ENCODE measurements at places on chromosomes 2 and 18.
A peak's percentile ranks its signal among the peaks of the same experiment; 100 is the strongest.

GRCh38 chr2:236951830-236952475 lies 133.7 kb upstream of the COPS8 start:
- DNase-seq = no peak

- DNase-seq = no peak
Measured at GRCh38 chr2:119155633-119156032, 2.9 kb downstream of the C1QL2 start.

DNA sequence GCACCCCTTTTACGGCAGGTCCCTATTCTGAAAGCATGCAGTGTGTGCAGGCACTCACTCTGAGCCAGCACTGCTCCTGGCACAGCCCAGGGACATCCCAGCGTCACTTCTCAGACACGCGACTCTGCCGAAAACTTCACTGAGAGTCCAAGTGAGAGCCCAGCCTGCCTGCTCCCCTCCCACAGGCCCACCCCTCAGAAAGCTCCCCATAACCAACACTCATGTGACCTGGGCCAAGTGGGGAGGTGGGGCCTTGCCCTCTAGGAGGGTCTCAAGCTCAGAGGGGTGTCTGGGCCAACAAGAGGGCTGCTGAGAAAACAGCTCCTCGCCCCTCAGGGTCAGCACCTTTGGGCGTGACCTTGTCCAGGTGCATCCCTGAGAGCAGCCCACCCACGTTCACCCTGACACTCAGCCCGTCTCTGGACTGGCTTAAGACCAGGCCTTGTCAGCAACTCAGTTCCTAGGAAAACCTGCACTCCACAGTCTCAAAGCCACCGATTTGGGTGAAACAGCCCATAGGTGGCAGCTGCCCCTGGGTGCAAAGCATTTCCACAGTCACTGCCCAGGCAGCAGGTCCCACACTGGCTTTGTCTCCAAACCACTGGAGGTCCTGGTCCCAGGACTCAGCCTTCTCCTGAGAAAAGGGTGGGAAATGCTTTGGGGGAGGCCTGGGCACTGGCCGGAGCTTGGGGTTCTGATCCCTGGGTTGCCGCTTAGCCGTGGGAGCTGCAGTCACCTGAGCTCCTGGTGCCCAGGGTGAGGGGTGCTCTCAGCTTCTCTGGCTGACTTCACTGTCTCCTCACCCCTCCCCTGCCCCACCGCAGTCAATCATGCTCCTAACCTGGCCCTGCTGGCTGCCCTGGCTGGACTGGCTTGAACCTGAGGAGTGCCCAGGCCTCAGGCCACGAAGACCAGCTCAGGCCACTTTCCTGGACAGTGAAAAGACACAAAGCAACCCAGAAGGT lies 209.6 kb downstream of the HDAC4 start:
- no peak for DNase-seq

GRCh38 chr2:239354132-239354790 lies 46.6 kb downstream of the HDAC4 start:
- no peak for DNase-seq

DNA sequence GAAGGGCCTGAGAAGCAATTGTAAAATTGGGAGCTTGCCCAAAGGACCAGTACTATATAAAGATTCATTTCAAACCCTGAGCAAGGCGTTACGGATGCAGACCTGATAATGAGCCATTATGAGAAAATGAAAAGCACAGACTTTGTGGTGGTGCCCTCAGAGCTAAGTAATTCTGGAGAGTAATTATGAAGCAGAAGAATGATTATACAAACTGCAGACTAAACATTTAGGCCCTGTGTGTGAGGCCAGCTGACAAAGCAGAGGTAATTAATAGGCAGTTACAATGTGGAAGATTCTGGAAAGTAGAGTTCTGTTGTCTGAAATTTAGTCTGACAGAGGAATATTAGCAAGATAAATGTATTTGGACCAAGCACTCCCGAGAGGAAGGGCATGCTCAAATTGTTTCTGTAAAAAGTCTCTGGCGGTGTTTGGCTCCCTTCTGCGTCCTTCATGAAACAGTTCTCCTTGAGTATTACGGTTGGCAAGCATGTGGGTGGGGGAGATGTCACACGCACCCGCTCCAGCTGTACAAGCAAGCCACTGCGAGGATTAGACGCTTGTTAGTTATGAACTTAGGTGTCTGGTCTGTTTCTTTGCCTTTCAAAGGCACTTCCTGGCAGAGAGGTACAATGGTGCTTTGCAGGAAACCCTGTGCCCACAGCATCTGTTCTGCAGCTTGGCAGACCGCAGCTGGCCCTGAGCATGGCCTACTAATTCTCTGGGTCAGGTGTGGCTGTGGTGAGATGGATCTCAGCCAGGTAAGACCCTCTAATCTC lies 45.5 kb downstream of the CDC42EP3 start:
- DNase-seq = peak; percentile 81

- DNase-seq = no peak
Measured at GRCh38 chr2:216296856-216297255, 75.4 kb downstream of the MARCHF4 start.

DNA sequence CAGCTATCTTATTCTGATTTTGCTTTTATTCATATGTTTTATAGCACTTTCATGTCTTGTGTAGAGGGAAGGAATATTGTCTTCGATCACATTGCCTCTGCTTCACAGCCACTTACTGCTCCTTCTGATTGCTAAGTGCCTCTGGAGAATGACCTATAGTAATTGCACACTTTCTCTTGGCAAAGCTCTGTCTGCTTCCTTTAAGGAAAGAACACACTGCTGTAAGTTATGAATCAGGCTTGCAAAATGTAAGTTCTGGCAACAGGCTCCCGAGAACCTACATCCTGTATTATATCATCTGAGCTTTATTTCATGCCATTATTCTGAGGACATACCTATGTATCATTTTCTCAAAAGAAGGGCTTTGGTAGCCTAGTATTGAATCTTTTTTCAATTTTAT lies 170.7 kb downstream of the ZNF804A start:
- DNase-seq = no peak

DNA sequence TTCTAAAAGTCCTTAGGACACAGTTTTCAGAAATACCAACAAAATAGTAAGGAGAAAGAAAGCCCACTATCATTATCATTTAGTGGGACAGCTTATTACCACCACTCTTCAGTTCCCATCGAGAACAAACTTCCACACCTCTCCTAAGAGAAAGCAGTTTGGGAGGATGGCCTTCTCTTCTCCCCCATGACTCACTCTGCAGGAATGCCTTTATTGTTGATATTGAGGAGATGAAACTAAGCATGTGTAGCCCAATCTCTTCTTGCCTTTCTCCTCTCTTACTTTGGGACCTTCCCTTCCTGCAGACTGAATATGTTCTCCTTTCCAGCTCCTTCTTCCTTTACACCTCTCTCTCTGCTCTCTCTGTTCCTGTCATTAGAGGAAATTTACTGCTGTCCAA lies 30.0 kb upstream of the ERMN start:
- DNase-seq = no peak

- no peak for DNase-seq
Measured at GRCh38 chr2:121665504-121665903, 16.2 kb upstream of the CLASP1 start.

GRCh38 chr2:48952614-48953013 lies 197.1 kb upstream of the LHCGR start:
- no peak for DNase-seq

DNA sequence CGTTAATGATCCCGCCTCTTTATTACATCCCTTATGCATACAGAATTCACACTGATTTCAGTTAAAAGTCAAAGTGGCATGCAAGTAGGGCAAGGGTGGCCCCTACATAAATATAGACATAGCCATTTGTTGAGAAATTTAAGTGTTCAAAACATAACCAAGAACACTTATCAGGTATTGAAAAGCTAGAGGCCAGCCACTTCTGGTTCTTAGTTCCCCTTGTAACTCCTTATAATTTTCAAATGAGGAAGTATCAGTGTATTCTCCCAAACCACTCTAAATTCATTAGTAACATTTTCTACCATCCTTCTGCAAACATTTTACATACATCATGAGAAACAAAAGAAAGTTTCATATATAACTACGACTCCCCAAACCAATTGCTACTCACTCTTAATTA lies 5.8 kb upstream of the ARL5A start:
- no peak for DNase-seq

DNA sequence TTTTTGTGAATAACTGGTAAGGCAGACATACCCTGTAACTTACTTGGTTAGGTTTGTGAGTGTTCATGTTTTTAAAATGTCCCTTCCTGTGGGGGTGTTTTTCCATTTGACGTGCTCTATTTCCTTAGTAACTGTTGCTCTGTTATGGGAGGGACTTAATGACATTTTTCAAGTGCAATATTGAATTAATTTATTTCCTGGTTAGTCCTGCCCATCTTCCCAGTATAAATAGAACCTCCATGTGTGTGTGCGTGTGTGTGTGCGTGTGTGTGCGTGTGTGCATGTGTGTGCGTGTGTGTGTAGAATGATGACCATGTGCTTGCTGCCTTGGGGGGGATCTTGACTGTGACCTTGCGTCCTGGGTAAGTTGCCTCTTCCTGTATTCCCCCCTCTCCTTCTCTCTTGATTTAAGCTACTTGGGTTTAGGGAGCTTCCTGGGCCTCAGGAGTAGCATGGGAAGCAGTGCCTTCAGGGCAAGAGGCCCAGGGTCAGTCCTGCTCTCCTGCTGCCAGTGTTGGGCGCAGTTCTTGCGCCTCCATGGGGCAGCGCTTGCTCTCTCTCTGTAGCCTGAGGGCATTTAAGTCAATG lies 163.9 kb downstream of the LDLRAD4 start:
- DNase-seq = peak; percentile 89

DNA sequence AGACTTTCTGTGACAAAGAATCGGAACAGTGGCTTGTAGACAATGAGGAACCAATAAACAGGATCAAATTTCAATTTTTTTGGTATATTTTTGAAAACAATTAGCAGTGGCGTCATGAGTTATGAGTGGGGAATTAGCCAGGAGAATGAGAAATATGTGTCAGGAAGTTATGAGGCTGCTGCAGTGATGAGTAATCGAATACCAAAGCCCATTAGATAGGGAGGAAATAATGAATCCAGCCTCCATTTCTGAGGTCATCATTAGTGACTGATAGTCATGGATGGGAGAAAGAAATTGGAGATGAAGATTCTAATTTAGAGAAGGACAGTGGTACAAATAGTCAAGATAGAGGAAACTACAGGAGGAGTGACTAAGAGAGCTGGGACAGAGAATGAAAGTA lies 673.1 kb upstream of the VRK2 start:
- no peak for DNase-seq

- peak; percentile 63 for DNase-seq
Measured at GRCh38 chr18:49510393-49511115, 23.5 kb upstream of the C18orf32 start.

DNA sequence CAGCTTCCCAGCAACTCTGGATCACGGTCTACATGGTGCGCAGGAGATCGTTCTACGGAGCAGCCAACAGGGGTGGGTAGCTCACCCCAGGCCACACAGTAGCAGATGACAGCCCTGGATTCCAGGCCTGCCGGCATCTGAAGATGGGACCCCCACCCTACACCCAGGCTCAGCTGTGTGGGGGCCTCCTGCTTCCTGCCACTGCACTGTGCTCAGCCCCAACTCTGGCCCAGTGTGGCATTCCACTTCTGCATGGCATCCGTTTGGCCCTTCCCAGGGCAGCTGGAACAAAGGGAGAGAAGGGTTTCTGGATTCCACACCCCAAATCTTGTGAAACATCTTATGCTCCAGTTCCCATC lies 9.1 kb downstream of the PER2 start:
- DNase-seq = no peak

- DNase-seq = no peak
Measured at GRCh38 chr2:23488584-23488983, 103.6 kb downstream of the KLHL29 start.

- no peak for DNase-seq
Measured at GRCh38 chr2:150531591-150531990, 44.1 kb upstream of the RND3 start.

DNA sequence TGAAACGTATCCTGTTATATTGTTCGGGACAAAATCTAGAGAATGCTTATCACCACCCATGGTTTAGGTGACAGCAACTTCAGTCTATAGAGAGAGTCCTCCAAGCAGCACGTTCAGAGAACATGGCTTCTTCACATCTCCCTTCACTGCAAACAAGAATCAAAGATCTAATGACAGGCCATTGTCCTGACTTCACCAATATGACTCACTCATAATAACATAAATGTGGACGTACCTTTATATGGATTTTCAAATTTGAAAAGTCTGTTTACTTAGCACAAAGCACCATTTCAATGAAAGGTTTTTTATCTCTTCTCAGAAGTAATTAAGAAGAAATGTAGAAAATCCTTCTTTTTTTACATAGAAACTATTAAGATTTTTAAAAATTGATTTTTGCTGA lies 46.7 kb downstream of the KLF7 start:
- DNase-seq = no peak

- no peak for DNase-seq
Measured at GRCh38 chr2:173773076-173773475, 192.1 kb downstream of the SP3 start.

DNA sequence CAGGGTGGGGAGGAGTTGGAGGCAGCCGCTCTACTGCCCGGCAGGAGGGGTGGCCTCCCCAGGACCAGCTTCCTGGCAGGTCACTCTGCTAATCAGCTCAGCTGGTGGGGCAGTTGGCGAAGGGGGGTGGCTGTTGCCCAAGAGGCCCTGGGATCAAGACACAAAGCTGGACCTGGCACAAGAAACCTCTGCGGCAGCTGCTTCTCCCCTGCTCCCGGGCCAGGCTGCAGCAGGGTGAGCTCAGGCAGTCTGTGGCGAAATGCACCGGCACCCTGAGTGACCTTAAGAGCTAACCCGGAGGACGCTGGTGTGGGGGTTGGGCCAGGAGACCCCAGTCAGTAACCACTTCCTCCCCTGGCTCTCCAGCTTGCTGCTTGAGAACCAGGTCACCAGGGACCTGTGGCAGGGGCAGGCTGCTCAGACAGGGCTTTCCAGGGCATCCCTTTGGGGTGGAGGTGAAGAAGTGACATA lies 31.1 kb downstream of the TOGARAM2 start:
- peak; percentile 65 for DNase-seq

DNA sequence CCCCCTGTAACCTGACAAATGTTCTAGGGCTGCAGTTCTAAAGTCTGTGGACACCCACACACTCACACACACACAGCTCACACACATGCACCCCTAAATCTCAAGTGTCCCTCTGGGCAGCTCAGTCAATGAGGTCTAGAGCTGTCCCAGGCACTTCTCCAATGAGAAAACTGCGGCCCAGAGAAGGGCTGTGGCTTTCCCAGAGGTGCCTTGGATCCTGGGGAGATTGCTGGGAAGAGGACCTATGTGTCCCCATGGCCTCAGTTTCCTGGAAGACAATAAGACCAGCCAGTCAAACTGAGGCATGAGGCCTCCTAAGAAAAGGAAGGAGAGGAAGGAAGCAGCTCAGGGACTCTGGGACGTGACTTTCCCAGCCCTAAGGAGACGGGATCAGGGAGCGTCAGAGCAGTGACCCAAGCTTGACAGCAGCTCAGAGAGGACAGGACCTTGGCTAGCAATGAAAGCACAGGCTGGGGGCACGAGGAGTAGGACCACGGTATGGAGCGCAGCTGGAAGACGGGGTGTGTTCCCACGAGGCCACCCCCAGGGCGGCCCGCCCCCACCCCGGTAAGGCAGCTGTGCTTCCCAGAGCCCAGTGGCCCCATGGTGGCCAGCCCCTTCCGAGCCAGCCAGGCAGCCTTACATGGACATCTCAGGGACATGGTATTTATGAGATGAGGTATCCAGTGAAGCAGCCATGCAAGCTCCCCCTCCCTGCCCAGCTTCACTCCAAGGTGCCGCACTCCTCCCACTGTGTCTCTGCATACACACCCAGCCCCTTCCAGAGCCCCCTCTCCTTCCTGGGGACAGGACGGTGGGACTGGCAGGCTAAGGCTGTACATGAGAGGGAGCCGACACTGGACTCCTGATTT lies 46.0 kb downstream of the TNS1 start:
- DNase-seq = no peak
